ENCODE measurements at places on chromosomes 6 and 20.

DNA sequence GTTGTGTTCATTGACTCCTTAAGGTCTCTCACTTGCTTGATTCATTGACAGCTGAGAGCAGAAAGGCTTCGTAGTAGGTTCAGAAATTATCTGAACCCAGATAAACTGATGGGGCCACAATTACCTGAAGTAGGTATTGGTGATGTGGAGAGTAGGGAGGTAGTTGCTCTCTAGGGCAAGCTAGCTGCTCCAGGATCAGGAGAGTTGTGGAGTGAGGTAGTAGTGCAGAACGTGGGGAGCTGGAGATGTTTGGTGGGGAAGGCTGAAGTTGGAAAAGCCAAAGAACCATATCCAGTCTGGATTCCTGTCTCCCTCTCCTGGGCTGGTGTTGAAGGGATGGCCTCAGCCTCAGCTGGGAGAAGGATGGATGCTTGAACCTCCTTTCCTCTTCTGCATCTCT, 15.9 kb downstream of the TJAP1 start:
- no peak for DNase-seq

DNA sequence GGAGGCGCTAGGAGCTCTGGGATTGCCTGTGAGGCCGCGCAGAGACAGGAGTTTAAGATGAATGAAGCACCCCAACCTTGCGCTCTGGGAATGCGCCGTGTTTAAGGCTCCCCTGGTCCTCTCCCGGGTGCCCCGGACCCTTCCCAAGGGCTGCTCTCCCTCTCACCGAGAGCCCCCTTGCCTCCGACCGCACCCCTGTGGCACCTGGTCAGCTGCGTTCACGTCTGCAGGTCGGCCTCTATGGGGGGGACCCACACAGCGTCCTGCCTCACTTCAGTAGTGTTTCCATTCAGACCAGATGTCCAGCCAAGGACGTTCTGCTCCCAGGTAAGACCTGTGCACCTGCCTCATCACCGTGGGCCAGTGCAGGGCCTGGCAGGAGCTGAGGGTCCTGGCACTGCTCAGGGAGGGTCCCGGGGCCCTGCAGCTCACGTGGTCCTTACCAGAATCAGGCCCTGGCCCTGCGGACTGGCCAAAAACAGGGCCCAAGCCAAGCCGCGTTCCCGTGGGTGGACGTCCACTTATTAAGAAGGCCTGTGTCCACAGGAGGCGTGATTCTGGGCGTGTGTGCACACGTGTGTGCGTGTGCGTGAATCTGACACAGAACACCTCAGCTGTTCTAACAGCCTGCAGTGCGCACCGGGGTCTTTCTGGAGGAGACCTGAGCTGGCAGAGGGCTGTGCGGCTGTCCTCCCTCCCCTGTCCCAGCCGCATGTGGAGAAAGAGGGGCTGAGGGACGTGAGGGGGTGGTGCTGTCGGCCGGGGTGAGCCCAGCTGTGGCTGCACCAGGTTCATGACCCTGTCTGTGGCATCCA, 79.9 kb upstream of the BHLHE23 start:
- DNase-seq: no peak

- no peak for DNase-seq
These were observed 2.1 kb downstream of the CALHM6 start for GRCh38 chr6:116463301-116463700.

GRCh38 chr6:54959820-54960219, 113.2 kb downstream of the FAM83B start:
- no peak for DNase-seq

DNA sequence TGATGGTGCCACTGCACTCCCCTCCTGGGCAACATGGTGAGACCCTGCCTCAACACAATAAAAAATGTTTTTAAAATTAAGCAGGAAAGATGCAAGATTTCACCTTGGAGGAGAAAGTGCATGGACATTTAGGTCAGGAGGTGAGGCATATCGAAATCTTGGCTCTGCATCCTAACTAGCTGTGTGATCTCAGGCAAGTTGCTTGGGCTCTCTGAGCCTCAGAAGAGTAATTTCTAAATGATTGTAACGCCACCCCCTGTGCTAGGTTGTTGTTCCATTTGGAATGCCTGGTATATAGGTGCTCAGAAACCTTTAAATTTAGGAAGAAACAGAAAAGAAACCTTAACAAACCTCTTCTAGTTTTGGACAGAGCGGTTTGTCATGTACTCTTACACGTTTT, 35.9 kb upstream of the C20orf144 start:
- no peak for DNase-seq

GRCh38 chr20:55977690-55978459, 27.4 kb downstream of the CBLN4 start:
- no peak for DNase-seq

Measured in fibroblast of the aortic adventitia (primary cell).